ENCODE measurements at places on chromosomes 5 and 9.

DNA sequence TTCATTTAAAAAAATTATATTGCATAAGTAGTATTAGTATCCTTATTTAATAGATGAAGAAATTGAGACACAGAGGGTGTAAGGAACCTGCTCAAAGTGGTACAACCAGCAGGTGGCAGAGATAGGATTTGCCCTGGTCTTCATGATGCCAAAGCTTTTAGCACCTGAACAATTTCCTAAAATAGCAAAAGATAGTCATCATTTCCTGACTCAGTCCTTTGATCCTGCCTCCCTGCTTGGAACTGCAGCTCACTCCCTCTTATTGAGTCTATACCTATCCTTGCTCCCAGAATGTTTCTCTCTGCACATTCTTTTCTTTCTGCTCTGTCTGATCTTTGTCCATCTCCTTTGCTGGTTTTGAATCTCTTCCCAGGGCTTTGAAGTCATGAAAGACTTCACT lies 155.8 kb downstream of the FRMD3 start:
- DNase-seq: no peak

DNA sequence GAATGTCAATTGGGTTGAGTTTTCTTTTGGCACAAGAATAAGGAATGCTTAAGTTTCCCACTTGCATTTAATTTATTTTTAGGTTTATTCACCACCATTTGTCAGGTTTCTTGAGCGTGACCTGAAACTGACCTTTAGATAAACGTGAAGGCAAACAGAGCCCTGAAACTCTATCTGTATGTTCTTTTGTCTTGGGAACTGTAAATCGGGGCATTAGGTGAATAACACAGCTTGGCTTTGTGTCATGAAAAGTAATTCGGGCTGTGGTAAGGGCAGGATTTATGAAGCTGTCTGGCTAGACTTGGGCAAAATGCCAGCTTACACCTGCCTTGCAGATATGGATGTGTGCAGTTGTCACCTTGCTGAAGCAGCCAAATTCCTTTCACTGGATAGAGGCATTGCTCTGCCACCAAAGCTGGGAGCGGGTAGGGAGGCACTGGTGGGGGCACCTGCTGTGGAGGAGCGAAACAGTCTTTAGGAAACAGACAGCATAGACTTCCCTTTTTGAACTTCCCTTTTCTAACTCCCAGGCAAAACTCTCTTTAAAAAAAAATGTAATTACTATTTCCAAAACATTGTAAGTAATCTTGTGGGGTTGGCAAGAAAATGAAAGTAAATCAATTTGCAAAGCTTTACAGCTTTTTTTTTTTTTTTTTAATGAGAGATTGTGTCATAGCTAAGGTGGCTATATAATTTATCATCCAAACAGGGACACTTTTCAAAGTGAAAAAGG lies 545.2 kb downstream of the CSNK1G3 start:
- DNase-seq: no peak

DNA sequence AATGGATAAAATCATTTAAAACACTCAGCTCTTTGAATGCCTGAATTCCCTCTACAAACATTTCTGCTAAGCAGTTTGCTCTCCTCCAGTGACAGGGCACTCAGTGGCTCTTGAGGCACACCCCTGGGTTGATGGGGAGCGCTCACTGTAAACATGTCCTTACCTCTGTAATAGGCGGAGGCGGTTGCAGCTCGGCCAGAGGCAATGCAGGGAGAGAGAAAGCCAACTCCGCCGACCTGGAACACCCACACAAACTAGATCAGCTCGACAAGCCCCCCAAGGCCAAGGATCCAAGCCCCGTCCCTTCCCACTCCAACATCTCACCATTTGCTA lies 329 bp downstream of the CDC23 start:
- no peak for DNase-seq

DNA sequence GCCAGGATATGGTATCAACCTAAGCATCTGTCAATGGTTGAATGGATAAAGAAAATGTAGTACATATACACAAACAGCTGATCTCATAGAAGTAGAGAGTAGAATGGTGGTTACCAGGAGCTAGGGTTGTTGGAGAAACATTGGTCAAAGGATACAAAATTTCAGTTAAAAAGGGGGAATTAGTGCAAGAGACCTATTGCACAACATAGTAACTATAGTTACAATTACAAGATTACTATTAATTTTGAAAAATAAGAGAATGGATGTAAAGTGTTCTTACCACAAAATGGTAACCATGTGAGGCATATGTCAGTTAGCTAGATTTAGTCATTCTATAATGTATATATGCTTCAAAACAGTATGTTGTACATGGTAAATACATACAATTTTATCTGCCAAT lies 28.8 kb upstream of the ELOVL7 start:
- no peak for DNase-seq
